ENCODE measurements at places on chromosomes 7 and 10. TPM values are rescaled to one million over a fixed set of nuclear protein-coding genes. Genes with fewer than 3 reads are reported as not detected.

DNA sequence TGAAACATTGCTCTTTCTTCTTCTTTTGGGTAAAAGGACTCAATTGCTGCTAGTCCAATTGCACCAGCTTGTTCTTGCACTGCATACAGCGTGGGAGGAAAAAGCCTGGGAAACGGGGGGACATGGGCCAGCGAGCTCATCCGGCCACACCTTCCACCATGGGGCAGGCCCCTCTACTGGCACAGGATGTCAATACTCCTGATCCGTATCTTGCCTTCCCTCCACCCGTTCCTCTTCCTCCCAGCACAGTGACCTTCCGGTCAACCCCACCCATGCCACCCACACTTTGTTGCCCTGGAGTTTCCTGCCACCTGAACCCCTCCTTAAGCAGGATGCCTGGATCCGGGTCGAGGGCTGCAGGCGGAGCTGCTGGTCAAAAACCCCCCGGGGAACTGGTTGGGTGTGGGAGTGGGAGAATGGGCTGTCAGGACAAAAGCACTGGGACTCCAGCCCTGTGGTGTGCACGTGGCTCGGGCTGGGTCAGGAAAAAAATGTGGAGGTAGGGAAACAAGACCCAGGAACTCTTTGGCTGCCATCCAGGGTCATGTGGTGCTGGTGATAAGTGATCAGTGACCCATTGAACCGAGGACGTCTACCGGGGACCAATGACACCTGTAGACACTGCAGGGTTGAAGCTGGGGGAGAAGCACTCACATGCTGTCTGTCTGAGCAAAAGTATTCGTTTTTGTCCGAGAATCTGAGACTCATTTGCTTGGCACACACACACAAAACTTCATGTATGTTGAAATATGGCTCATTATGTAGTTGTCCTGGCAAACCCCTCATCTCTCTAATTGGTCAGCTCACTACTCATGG, 8.1 kb downstream of the IL2RA start:
- no peaks in the 10 kb centered on the region for H3K36me3 ChIP-seq
- no peak overlapping the region for H3K27ac ChIP-seq
- DNase-seq: peak; percentile 46
- H3K4me3 ChIP-seq: no peak overlapping the region
- no peaks in the 10 kb centered on the region for H3K4me1 ChIP-seq

- H3K4me3 ChIP-seq: no peak overlapping the region
- H3K4me1 ChIP-seq: no peaks in the 10 kb centered on the region
- H3K27me3 ChIP-seq: no peaks in the 10 kb centered on the region
- H3K36me3 ChIP-seq: no peaks in the 10 kb centered on the region
- no peak for DNase-seq
These were observed 39.1 kb upstream of the ABLIM1 start for GRCh38 chr10:114697061-114697598.

Gene SFR1
- total RNA-seq: 3.3 TPM

- DNase-seq: no peak
- no peak overlapping the region for H3K4me3 ChIP-seq
- H3K27ac ChIP-seq: no peak overlapping the region
- H3K27me3 ChIP-seq: no peaks in the 10 kb centered on the region
- H3K4me1 ChIP-seq: no peaks in the 10 kb centered on the region
- H3K36me3 ChIP-seq: no peaks in the 10 kb centered on the region
These were observed 96.9 kb upstream of the PLXDC2 start for GRCh38 chr10:19719284-19719683.

GRCh38 chr7:16668049-16668858, 22.3 kb downstream of the BZW2 start:
- no peaks in the 10 kb centered on the region for H3K27me3 ChIP-seq
- H3K27ac ChIP-seq: no peak overlapping the region
- no peak overlapping the region for H3K4me3 ChIP-seq
- H3K4me1 ChIP-seq: no peaks in the 10 kb centered on the region

Gene GSTO2
- total RNA-seq: 13.8 TPM

Gene CPA1
- total RNA-seq: 37,514 TPM

DNA sequence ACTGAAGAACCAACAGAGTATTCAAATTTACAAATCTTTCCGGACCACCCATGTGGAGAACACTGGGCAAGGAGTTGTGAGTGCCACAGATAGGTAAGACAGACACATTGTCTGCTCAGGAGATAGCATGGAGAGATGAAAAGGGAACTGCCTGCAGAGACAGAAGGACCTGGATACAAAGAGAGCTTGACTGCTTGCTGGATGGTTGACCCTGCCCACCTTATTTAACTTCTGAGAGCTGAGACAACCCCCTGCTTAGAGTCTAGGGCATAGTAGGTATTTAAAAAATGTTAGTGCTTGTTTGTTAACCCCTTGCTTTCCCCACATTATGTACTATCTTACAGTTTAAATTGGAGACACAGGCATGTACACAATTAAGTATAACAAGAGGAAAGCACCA, 314.1 kb downstream of the THSD7A start:
- H3K4me3 ChIP-seq: no peak overlapping the region
- H3K27ac ChIP-seq: no peak overlapping the region
- DNase-seq: no peak
- H3K4me1 ChIP-seq: peaks cover 5% of the 10 kb centered on the region
- no peaks in the 10 kb centered on the region for H3K36me3 ChIP-seq

DNA sequence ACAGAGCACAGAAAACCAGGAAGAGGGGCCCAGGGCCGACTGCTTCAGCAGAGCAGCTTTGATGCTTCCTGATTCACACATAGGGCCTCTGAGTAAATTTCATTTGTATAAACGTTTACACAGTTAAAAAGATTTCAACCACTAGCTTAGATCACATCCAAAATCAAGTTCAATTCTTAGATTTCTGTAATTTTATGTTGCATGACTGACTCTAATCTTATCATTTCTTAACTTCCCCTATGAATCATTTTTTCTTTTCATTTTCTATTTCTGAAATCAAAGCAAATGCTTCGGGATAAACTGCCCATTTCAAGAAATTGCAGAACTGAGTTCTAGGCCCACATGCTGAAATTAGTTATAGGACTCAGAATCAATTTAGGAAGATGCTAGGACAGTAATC, 224.7 kb downstream of the INHBA start:
- no peaks in the 10 kb centered on the region for H3K4me1 ChIP-seq
- H3K27me3 ChIP-seq: no peaks in the 10 kb centered on the region
- no peak overlapping the region for H3K4me3 ChIP-seq
- no peak overlapping the region for H3K27ac ChIP-seq

Gene USP6NL
- total RNA-seq: 4.6 TPM

Gene CYP3A7
- total RNA-seq: 0.25 TPM

Gene CALN1
- 1.3 TPM for total RNA-seq

DNA sequence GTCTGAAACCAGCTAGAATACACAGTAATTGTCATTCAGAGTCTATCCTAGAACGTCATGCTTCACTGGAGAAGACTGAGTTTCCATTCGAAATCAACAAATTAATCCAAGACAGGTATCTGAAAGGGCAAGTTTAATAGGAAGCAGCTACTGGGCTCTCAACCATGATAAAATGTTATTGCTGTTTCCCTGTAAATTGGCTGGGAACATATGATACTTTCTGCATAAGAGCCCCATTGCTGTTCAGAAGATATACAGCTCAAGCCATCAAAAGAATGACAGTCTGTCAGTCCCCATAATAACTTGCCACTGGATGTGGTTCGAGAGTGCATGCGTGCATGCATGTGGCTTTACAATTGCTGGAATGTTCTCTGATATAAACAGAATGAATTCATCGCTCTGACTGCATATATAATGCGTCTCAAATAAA, 129.0 kb downstream of the HIBADH start:
- H3K4me3 ChIP-seq: no peak overlapping the region
- no peak for DNase-seq
- H3K27ac ChIP-seq: no peak overlapping the region
- H3K27me3 ChIP-seq: no peaks in the 10 kb centered on the region
- H3K4me1 ChIP-seq: no peaks in the 10 kb centered on the region
- H3K36me3 ChIP-seq: no peaks in the 10 kb centered on the region

DNA sequence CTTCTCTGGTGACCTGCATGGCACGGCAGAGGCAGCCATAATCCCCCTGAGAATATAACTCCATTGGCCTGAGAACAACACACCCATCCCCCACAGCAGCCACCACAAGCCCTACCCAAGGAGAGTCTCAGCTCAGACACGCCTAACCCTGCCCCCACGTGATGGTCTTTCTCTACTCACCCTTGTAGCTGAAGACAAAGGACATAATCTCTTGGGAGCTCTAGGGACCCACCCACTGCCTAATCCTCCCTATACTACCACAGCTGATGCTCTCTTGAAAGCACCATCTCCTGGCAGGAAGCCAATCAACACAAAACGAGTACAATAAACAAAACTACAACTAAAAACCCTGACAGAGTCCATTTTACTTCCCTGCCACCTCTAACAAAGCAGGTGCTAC, 30.7 kb upstream of the HPSE2 start:
- H3K27me3 ChIP-seq: no peaks in the 10 kb centered on the region
- no peak for DNase-seq
- no peaks in the 10 kb centered on the region for H3K36me3 ChIP-seq
- H3K4me1 ChIP-seq: no peaks in the 10 kb centered on the region
- H3K4me3 ChIP-seq: no peak overlapping the region
- H3K27ac ChIP-seq: no peak overlapping the region

DNA sequence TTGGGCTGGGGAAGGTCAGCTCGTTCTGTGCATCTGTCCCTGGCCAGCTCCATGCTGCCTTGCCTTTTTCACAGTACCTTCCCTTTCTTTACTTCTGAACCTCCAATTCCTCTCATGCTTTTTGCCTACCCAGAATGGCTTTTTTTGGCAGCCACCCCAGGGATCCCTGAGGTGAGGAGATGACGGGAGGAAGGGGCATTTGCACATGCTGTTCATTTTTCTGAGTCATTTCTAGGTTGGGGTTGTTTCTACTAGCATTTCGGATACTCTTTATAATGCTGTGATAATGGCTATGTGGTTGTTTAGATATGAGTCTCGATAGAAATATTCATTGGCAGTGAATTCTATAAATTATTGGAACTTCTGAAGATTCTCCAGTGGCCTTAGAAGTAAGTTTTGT, 415.1 kb upstream of the FZD8 start:
- H3K4me3 ChIP-seq: no peak overlapping the region
- no peak for DNase-seq
- no peaks in the 10 kb centered on the region for H3K27me3 ChIP-seq
- H3K4me1 ChIP-seq: no peaks in the 10 kb centered on the region
- H3K27ac ChIP-seq: no peak overlapping the region
- H3K36me3 ChIP-seq: no peaks in the 10 kb centered on the region

DNA sequence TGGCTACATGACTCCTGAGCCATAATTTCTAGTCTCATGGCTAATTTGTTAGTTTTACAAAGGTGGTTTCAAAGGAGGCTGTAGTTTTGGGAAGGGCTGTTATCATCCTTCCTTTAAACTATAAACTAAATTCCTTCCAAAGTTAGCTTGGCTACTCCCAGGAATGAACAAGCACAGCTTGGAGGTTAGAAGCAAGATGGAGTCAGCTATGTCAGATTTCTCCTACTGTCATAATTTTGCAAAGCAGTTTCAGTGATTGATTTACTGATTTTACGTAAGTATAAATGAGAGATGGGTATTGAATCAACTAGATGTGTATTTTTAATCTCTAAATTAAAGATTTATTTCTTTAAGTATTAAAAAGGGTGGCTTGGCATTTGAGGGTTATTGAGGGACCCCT, 79.9 kb downstream of the PHTF2 start:
- H3K4me3 ChIP-seq: no peak overlapping the region
- H3K36me3 ChIP-seq: no peaks in the 10 kb centered on the region
- H3K27ac ChIP-seq: no peak overlapping the region

Gene SUN1
- total RNA-seq: 42.6 TPM

DNA sequence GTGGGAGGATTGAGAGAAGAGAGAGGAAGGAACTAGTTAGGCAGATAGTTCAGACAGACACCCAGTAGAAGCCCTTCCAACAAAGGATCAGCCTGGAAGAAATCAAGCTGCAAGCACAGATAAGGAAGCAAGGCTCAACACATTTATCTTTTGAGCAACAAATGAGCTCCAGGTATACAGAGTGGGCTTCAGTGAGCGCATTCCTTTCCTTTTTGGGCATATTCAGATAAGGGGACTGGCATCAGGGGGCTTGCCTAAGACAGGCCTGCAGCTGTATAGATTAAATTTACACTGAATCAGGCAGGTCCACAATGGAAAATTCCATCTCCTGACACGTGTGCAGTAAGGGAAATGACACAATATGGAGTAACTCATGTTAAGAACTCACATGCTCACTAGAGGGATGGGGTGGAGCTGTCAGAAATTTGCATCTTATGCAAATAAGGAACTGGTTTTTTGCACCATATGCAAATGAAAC, 147.2 kb downstream of the AKR1D1 start:
- no peaks in the 10 kb centered on the region for H3K27me3 ChIP-seq
- no peak overlapping the region for H3K27ac ChIP-seq
- H3K4me1 ChIP-seq: no peaks in the 10 kb centered on the region
- no peak for DNase-seq
- no peaks in the 10 kb centered on the region for H3K36me3 ChIP-seq

DNA sequence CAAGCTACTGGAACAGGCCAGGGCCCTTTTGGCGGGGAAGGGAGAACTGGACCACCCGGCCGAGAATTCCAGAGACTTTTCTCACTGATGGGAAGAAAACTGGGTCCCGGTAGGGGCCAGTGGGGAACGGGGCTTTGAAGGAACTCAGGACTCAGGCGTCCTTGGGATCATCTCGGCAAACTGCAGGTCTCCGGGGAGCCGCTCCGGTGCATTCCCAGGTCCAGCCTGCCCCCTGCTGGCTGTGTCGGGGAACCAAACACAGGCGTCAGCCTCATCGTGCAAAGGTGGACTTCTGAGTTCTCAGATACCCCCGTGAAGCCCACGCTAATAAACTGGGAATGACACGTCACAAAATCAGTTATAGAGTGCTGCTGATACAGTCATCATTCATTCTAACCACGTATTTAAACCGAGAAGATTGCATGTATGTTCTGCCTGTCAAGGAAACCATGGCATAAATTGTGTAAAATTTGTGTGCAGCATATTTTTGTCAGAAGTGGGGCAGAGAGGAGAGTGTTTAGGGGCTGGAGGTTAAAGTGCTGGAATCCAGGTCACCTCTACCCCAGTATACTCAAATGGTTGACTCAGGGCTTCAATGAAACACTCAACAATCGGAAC, 76.1 kb upstream of the CPXM2 start:
- no peaks in the 10 kb centered on the region for H3K36me3 ChIP-seq
- H3K4me1 ChIP-seq: no peaks in the 10 kb centered on the region
- H3K4me3 ChIP-seq: no peak overlapping the region
- H3K27me3 ChIP-seq: peaks cover 14% of the 10 kb centered on the region

Gene DEPP1
- total RNA-seq: 182 TPM

Data from pancreas (tissue), 10 donors.